Omental fat pad (tissue), 4 donors: ENCODE measurements at places on chromosomes 11 and 22.

GRCh38 chr11:33291004-33291777 is 34.0 kb downstream of the HIPK3 start:
- no peak for DNase-seq

DNA sequence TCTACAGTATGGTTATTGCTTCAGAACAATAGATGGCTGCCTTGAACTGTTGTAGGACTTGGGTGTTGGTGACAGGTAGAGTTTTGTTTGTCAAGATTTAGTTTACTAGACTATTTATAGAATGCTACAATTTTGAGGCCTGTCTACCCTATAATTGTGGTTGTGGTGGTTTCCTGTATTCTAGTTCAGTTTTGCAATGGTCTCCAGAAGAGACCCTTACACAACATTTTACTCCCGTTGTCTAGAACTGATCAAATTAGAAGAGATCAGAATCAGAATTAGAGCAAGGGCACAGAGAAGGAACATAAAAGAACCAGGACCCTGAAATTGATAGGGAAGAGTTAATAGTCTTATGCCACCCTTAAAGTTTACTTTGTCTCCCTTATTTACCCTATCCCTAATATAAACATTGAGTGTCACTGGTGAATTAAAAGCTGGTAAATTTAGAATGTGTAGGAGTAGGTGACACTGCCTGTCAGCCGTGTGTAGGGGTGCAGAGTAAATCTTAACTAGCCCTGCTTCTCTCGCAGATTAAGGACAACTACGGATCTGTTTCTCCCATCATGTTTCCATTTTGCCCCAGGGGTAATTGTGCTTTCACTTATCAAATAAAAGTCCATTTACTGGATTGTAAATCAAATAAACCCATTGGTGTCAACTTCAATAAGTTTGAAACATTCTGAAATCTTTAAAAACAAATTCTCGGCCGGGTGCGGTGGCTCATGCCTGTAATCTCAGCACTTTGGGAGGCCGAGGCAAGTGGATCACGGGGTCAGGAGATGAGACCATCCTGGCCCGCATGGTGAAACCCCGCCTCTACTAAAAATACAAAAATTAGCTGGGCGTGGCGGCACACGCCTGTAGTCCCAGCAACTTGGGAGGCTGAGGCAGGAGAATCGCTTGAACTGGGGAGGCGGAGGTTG is 10.9 kb upstream of the PHLDB1 start:
- no peak for DNase-seq

- no peak for DNase-seq
Measured at GRCh38 chr11:128664317-128664716, 29.6 kb upstream of the FLI1 start.

DNA sequence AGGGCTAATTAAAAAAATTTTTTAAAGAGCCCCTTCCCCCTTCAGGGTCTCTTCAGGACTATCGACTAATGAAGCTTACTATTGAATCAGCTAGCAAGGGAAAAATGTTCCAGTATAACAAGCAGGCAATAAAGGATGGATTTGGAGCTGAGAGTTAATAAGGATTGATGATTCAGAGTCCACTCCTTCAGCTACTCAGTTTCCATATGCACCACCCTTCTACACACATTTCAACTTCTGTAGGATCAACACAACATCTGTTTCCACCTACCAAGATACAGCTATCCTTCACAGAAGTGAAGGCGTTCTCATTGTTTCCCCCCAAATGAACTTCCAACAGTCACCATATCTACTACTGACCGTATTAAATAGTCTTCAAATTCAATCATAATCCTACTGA is 6.6 kb upstream of the ALKBH3 start:
- no peak for DNase-seq

DNA sequence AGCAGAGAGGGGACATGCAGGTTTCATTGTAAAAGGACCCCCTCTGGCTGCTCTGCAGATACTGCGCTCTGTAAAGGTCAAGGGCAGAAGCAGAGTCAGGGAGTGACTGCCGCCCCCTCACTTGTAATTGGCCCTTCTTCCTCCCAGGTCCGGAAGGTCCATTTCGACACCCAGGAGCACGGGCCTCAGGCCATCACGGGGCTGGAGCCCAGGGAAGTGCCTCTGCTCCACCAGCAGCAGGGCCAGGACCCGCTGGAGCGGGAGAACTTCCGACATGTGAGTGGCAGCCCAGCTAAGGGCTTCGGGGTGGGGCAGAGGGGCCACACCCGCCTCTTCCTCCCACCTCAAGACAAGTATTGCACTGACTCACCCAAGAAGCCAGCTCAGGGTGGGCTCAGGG is 24.0 kb upstream of the LRRC10B start:
- no peak for DNase-seq

DNA sequence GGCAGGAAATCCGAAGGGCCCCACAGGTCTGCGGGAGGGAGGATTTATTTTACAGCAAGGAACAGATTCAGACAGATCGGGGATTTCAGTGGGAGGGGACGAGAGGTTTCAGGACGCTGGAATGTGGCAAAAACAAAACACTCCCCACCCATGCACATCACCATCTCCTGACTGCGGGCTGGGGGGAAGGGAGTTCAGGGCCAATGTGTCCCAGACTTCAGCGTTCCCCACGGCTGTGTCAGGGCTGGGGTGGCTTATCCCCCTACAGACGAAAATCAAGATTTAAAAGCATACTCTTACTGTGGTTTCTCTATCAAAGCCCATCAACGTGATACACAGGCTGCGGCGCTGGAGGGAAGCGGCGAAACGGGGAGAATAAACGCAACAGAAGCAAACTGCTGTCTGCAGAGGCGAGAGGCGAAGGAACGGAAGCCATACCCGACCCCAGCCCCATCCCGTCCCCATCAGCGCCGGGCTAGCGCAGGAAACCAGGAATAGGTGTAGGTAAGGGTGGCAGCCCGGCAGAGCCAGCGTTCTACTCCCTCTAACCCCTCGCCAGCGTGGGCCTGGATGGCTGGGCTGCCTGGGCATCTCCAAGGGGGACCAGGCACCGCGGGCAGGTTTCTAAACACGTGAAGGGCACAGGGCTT is 2.7 kb downstream of the TENM4 start:
- DNase-seq, result no peak

DNA sequence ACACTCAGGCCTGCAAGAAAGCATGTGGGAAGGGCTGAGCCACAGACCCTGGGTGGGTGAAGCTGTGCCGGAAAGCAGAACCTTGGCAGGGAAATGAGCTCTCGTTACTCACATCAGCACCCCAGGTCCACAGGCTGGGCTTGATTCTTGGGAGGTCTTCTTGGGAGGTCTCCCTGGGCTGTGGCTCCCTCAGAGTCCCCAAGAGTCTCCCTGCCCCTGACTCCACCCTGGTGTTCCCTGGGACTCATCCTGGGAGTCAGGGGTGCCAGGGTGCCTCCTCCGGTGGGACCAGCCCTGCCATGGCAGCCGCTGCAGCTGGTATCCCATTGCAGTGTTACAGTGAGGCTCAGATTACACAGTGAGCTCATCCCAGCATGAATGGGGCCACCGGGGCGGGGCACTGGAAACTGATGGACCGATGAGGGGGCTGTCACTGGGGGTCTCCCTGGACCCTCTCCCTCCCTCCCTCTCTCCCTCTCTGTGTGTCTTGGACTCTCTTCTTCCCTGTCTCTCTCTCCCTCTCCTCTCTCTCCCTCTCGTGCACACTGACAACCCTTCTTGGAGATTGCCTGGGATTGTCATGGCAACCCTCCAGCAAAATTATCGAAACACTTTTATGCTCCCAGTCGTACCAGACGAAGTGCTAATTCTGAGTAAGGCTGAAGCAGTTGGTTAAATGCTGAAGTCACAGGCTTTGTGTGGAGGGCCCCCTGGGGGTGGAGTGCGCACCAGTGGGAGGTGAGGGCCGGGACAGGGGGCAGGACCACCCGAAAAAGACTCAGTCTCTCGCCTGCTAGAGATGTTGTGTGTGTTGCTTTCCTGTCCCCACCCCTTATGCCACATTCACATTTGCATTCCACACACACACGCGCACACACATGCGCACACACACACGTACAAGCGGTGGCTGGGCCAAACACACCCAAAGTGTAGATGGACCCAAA is 8.6 kb upstream of the C11orf96 start:
- DNase-seq, result no peak

GRCh38 chr11:102330231-102330630 is 12.9 kb downstream of the BIRC3 start:
- DNase-seq, result no peak
